ENCODE measurements at places on chromosomes 16 and 17. TPM values are rescaled to one million over a fixed set of nuclear protein-coding genes. Genes with fewer than 3 reads are reported as not detected.

The SPATA22 gene
- not detected for total RNA-seq

The PYDC1 gene
- total RNA-seq = not detected

The ICAM2 gene
- total RNA-seq = 0.64 TPM

The KRT12 gene
- total RNA-seq = 0.33 TPM

The SLC9A5 gene
- total RNA-seq = 2.2 TPM

The NPIPA7 gene
- total RNA-seq = 4.5 TPM

The RCVRN gene
- not detected for total RNA-seq

The CES5A gene
- total RNA-seq = not detected

The QRICH2 gene
- 0.05 TPM for total RNA-seq

The ZNF205 gene
- 26.7 TPM for total RNA-seq

The ARL16 gene
- 36.5 TPM for total RNA-seq

The ABCC12 gene
- not detected for total RNA-seq

The NUP93 gene
- 94.6 TPM for total RNA-seq

The VASN gene
- total RNA-seq = 2.2 TPM

The GP2 gene
- total RNA-seq = not detected

The WNT9B gene
- not detected for total RNA-seq

The ZG16B gene
- 16.1 TPM for total RNA-seq

The SGCA gene
- not detected for total RNA-seq

The DOC2B gene
- total RNA-seq = 0.97 TPM

The DNAI2 gene
- not detected for total RNA-seq

The FA2H gene
- 23.0 TPM for total RNA-seq

The DNAH17 gene
- not detected for total RNA-seq

The C16orf54 gene
- 0.05 TPM for total RNA-seq

The HCRT gene
- total RNA-seq = not detected

The C16orf96 gene
- total RNA-seq = not detected

The ASPHD1 gene
- 19.5 TPM for total RNA-seq

The ABCC1 gene
- total RNA-seq = 26.1 TPM

The EVPLL gene
- 0.52 TPM for total RNA-seq

The LITAF gene
- total RNA-seq = 128 TPM

The CCDC144A gene
- total RNA-seq = 0.23 TPM

The PTGES3L gene
- 0.52 TPM for total RNA-seq

The PERCC1 gene
- not detected for total RNA-seq

The ITGB4 gene
- total RNA-seq = 224 TPM

The OTOA gene
- 0.05 TPM for total RNA-seq

The HBQ1 gene
- not detected for total RNA-seq

The KRT39 gene
- not detected for total RNA-seq

The CCL22 gene
- not detected for total RNA-seq

The BCO1 gene
- total RNA-seq = 0.60 TPM

The AGRP gene
- total RNA-seq = not detected

The NQO1 gene
- 560 TPM for total RNA-seq

The DHRS7C gene
- total RNA-seq = not detected

The CFAP119 gene
- 23.4 TPM for total RNA-seq

The CNOT1 gene
- 156 TPM for total RNA-seq

The PTX4 gene
- total RNA-seq = not detected

The PITPNM3 gene
- 3.6 TPM for total RNA-seq

The MIEN1 gene
- total RNA-seq = 121 TPM

The LRRC46 gene
- not detected for total RNA-seq

The CCDC200 gene
- total RNA-seq = not detected

The CA7 gene
- not detected for total RNA-seq

The NPIPA3 gene
- not detected for total RNA-seq

The USP43 gene
- 21.7 TPM for total RNA-seq

The CLEC10A gene
- total RNA-seq = not detected

The AOC3 gene
- total RNA-seq = not detected

The PIGL gene
- 20.9 TPM for total RNA-seq

The SHISA6 gene
- not detected for total RNA-seq

The CRHR1 gene
- not detected for total RNA-seq

The RTN4RL1 gene
- total RNA-seq = not detected

The CACNA1G gene
- total RNA-seq = 0.05 TPM

Measured in HT-29 (cell line).